ENCODE measurements at places on chromosomes 12 and 14.

DNA sequence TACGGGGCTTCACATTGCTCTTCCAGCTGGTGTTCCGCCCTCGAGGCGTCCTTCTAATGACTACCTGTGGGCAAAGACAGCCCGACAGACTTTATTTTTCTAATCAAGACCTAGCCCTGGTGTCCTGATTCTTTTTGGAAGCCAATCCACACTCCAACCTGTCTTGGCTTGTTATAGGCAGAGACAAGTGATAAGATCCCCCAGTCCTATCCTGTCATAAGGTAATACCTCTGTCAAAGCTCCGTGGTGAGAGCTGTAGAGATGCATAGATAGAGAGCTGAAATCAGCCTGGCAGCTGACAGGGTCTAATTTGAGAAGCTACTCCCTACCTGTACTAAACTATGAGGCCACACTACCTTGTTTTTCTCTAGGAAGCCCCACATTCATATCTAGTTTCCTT lies 11.5 kb upstream of the WNK1 start:
- no peak for DNase-seq

GRCh38 chr12:43348221-43348620 lies 203.8 kb downstream of the ADAMTS20 start:
- DNase-seq = no peak

DNA sequence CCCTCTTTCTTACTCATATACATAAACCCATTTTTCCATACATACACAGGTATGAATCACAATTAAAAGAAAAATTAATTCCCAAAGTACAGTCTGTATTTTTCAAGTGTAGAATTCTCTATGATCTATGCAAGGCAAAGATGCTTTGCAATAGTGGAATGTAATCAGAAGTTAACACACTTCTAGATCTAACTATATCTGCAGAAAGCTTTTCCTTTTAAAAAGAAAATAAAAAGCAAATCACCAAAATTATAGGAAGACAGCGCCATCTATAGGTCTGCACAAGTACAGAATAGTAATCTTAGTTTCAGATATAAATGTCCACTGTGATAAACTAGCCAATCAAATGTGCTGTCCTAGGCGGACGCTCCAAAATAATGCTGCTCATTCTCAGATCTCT lies 22.0 kb downstream of the SLC25A21 start:
- DNase-seq = no peak

- no peak for DNase-seq
Measured at GRCh38 chr12:65189028-65189718, 19.8 kb downstream of the LEMD3 start.

DNA sequence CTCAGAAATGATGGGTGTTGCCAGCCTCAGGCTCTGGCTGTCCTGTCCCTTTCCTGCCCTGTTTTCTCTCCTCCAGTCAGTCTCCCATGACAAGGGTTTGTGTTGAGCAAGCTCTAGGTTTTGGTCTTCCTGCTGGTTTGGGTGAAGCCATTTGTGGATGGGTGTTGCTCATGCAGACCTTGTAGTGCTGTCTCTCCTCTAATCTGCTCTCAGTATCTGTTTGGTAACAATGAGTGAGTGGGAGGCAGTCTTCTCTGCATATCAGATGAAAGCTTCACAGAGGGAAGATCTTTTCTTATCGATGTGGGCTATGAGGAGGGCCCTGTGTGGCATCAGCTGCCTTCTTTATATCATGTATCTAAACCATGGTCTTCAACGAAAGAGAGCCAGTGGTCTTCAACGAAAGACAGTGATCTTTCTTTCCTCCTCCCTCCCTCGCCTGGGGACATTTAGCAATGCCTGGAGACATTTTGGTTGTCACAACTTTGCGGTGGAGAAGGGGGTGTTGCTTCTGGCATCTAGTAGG lies 3.6 kb downstream of the CMA1 start:
- DNase-seq = no peak

DNA sequence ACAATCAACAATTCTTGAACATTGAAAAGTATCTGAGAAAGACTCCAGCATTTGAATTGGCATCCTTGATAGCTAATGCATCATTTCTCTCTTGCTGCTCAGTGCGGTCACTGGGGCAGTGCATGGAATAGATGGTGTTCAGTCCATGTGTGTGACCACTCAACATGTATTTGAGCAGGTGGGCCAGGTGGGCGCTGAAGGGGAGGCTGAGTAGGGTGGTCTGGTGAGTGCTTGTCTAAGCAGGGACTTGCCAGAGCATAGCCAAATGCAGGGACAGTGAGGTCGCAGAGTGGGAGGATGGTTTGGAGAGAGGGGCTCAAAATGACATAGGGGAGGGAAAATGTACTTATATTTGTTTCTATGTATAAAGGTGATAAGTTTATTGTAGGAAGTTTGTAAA lies 409.0 kb downstream of the TMEM121 start:
- DNase-seq = no peak

GRCh38 chr14:22122227-22122818 lies 448.7 kb upstream of the OR4E1 start:
- DNase-seq = no peak

DNA sequence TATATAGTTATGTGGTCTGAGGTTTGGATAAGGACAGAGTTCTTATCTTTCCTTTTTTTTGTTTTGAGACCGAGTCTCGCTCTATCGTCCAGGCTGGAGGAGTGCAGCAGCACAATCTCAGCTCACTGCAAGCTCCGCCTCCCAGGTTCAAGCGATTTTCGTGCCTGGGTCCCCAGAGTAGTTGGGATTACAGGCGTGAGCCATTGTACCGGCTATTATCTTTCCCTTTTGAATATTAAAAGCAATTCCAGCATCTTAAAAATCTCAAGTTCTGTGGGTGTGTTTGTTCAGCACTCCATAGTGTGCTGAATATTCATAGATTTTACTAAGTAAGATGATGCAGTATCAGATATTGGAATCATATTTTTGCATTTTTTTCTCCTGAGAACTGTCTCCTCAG lies 404.4 kb upstream of the RGS6 start:
- DNase-seq = no peak

GRCh38 chr12:104207416-104208205 lies 8.0 kb upstream of the TXNRD1 start:
- no peak for DNase-seq

DNA sequence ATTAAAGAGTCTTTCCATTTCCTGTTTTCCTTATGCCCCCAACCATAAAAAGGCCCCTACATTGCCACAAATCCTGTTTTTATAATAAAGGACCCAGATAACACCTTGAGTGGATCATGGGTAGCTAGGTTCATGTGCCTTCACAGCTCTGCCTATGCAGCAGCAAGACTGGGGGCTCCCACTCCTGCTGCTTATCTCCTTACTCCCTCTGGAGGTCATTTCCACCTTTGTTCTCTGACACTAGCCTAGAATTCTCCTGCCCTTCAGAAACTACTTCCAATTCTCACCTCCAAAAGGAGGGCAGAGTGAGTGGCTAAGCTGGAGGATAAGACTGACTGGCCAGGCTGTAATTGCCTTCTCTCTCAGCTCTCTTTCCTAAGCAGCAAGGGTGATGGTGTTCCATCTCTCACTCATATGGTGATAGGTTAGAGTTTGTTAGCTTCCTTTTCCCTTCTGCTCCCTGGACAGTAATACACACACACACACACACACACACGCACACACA lies 20.0 kb upstream of the STAC3 start:
- DNase-seq = no peak

DNA sequence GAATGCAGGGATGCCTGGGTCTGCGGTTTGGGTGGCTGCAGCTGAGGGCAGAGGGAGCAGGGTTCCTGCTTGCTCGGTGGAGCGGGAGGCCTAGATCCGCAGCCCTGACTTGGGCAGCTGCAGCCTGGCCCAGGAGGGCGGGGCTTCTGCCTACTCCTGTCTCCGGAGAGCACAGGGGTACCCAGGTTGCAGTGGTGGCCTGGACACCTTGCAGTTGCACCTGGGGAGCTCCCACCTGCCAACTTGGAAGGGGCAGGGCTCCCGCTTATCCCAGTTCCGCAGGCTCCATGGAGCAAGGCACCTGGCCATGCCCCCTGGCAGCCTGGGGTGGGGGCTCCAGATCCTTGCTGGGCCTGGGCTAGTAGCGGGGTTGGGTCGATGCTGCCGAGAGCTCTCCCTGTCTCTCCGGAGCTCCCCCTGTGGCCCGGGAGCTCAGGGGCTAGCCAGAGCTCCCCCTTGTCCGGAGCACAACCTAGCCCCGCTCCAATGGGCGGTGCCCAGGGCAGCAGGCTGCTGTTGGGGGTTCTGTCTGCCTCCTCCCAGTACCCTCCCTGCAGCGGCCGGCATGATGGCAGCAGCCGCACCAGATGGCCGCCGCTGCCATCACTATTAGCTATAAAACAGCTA lies 136.4 kb downstream of the PTPRR start:
- no peak for DNase-seq

DNA sequence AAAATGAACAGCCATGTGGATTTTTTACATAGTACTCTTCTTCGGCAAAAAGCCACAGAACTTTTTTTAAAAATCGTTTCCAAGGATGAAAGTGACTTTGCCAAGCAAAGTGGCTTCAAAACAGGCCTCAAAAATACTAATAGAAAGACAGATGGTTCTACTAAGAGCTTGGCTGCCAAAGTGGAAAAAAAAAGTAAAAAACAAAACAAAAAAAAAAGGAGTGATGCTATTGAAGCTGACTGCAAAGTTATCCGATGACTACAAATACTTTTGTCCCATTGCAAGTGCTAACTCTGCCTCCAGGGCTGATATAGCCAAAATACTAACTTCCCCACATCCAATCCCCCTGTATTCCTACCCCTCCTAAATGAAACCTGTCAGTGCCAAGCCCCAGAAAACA lies 277.6 kb downstream of the SOX5 start:
- no peak for DNase-seq

GRCh38 chr14:100894416-100894815 lies 9.1 kb downstream of the RTL1 start:
- DNase-seq = no peak

- no peak for DNase-seq
Measured at GRCh38 chr14:103020271-103021170, 36.8 kb downstream of the CDC42BPB start.

DNA sequence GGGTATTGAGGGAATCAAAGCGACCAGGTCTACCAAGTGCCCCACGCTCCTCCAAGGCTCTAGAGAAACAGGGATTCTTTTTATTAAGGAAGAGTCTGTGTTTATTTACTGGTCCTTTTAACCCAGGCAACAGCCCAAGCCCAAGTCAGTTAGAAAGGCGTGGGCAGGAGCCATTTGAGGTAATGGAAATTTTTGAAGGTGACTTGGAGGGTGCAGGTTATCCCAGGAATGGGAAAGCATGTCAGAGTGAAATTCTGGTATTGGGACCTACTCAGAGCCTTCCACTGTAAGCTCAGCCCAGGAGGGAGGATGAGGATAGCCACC lies 2.9 kb downstream of the SLC6A12 start:
- DNase-seq = no peak

GRCh38 chr14:81536241-81536771 lies 2.7 kb upstream of the SEL1L start:
- DNase-seq = no peak

DNA sequence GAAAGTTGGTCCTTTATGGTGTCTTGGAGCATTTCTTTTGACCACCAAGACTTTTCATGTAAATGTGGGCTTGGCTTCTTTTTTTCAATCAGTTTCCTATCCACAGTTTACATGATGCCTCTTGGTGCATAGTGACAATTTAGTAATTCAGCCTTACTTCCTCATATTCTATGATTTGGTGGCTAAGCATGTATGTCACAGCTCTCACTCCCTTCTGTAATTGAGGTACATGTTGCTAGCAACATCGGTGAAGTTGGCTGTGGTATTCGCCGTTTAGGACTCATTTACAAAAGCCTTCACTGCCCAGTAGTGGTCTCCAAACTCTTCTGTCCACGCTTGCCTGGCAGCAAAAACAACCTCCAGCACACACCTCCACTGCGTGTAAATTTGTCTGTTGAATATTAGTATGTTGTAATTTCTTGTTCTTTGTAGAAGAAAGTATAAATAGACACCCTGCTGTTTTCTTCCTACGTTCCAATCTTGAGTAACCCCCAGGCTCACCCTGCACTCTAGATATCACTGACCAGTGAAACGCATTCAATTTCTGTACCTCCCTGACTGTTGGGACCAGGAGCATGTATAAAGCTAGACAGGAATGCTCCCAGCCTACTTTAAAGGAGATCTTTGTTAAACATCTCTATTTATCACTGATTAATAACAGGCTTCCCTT lies 90.4 kb downstream of the PPP2R5C start:
- DNase-seq = no peak

- DNase-seq = no peak
Measured at GRCh38 chr12:48019639-48020265, 15.5 kb upstream of the COL2A1 start.

- DNase-seq = no peak
Measured at GRCh38 chr14:96683562-96684289, 113.5 kb upstream of the VRK1 start.

- DNase-seq = no peak
Measured at GRCh38 chr14:60512126-60512525, 3.2 kb downstream of the SIX6 start.

- DNase-seq = no peak
Measured at GRCh38 chr12:101552277-101552676, 42.5 kb upstream of the MYBPC1 start.

GRCh38 chr14:41051801-41052200 lies 554.9 kb upstream of the LRFN5 start:
- no peak for DNase-seq

GRCh38 chr12:5511644-5512600 lies 80.0 kb downstream of the NTF3 start:
- peak; percentile 18 for DNase-seq

GRCh38 chr12:120580787-120581723 lies at the start of gene POP5:
Gene POP5, minus strand, starts transcription at chr12:120581402. Its CDS starts 40 bp downstream, at chr12:120581362.
- DNase-seq = peak; percentile 96

DNA sequence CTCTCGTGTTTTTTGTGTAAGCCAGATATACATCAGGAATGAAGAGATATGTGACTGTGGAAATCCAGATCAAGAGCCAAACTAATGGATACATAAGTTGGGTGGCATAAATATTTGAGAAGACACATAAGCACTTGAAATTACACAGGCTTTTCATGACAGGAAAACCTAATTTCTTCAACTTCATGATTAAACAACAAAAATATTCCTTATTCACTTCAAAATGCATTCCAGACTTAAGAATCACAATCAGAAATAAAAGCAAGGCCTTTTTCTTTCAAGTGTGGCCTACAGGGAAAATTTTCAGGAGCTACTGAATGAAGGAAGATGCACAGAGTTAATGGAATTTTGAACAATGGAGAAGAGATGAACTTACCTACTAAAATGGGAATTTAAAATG lies 515.6 kb downstream of the FOXG1 start:
- DNase-seq = no peak

GRCh38 chr14:105480807-105481801 lies 5.6 kb upstream of the CRIP1 start:
- DNase-seq = peak; percentile 55

- DNase-seq = peak; percentile 49
Measured at GRCh38 chr14:54366736-54367735, 29.8 kb upstream of the CDKN3 start.

All from HCT116 (cell line).